NCI-H187 treated with DMSO at 0.1 percent for 48 hours (cell line): ENCODE measurements at places on chromosomes 3 and 15.

DNA sequence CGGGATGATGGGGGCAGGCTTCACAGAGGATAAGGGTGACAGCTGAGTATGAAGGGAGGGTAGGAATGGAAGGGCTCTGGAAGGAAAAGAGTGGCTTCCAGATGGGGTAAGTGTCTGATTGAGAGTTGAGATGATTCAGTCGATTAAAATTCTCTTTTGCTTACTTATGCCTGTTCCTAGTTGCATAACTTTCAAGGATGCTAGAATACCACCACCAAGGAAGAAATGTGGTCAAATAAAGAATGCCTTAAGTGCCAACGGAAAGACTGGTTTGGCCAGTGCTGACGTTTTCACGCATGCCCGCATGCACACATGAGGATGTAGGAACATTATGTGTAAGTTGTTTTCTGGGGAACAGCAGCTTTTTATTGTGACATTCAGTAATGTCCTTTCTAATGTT, 263.4 kb upstream of the WNT5A start:
- no peak for DNase-seq

DNA sequence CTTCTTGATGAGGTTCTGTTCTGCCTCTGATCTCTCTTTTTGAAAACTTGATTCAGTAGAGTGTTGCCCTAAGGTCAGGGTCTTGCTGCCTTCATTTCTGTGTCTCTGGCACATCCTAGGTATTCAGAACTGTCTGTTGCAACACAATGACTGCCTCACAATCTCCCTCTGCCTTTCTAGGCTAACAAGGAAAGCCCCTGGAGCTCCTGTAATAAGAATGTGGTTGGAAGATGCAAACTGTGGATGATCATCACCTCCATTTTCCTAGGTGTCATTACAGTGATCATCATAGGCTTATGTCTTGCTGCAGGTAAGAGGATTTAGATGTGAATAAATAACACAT, 7.0 kb downstream of the C3orf52 start:
- no peak for DNase-seq

- DNase-seq, result no peak
These were observed 22.8 kb upstream of the RFTN1 start for GRCh38 chr3:16536344-16536663.

- DNase-seq, result no peak
These were observed 12.6 kb downstream of the PDHB start for GRCh38 chr3:58421004-58421403.

GRCh38 chr3:25536521-25537391, 108.7 kb downstream of the RARB start:
- DNase-seq, result no peak

DNA sequence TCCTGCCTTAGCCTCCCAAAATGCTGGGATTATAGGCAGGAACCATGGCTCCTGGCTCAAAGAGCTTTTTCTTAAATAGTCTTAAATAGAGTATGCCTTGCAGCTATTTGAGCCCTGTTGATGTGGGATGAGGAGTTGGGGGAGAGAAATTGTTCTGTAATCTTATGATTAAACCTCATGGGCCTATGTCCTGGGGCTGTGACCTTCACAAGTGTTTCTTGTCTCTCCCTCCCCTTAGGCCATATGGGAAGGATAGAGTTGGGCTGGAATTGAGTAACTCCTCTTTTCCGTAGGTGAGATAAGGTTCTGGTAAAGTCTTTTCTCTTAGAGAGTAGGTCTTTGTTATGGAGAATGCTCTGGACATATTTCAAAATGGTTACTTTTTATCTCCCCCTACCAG, 114.3 kb downstream of the ARNT2 start:
- DNase-seq, result no peak

DNA sequence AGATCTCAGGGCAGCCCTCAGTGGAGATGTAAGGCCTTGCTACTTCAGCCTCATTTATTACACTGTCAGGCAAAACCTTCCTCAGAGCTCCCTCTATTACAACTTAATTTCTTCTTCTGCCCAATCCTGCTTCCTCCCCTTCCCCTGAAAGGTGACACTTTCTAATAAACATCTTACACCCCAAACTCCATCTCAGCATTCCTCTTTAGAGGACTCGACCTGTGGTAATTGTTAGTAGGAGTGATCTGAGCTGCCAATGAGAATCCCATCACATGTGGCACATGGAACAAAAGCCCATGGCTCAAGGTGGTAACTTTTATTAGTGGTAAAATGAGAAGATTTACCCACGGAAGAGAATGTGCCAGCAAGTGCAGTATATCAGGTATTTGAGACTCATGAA, 29.8 kb downstream of the DTWD1 start:
- no peak for DNase-seq

- no peak for DNase-seq
These were observed 18.2 kb downstream of the IDH2 start for GRCh38 chr15:90083954-90084607.
